ENCODE measurements at places on chromosomes 3 and 15.

DNA sequence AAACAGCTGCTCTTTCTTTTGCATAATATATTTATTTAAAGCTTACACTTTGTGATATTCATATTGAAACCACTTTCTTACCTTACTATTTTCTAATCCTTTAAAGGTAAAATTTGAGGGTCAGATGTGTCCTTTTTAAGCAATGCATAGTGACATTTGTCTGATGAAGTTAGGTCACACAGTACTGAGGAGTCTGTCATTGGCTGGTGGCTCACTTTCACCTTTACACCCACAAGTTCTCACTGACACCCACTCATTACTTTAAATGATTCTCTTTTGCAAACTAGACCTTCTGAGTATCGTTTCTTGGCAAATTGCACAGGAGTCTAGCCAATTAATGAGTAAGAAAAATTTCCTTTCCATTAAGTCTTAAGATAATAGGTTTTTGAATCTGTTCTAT, 758.3 kb upstream of the ARPP21 start:
- DNase-seq = no peak

- DNase-seq = no peak
Observed at GRCh38 chr3:144491333-144491732, 519.7 kb downstream of the DIPK2A start.

GRCh38 chr3:42042747-42043098, 48.4 kb upstream of the TRAK1 start:
- no peak for DNase-seq

DNA sequence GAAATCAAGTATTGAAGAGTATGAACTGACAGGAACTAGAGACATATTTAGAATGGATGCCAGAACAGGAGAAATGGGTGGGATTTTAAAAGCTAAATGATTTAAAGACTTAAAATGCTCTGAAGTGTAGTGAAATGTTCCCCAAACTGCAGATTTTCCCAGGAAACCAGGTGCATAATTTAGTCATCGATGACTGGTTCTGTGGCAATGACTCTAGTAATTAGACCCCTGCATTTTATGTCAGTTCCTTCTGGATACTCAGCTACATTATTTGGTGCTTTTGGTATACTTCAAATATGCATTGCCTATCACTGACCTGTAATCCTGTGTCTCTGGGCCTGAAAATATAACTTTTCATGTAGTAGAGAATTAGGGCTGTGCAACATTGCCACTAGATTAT, 16.8 kb downstream of the AGTR1 start:
- DNase-seq = no peak

DNA sequence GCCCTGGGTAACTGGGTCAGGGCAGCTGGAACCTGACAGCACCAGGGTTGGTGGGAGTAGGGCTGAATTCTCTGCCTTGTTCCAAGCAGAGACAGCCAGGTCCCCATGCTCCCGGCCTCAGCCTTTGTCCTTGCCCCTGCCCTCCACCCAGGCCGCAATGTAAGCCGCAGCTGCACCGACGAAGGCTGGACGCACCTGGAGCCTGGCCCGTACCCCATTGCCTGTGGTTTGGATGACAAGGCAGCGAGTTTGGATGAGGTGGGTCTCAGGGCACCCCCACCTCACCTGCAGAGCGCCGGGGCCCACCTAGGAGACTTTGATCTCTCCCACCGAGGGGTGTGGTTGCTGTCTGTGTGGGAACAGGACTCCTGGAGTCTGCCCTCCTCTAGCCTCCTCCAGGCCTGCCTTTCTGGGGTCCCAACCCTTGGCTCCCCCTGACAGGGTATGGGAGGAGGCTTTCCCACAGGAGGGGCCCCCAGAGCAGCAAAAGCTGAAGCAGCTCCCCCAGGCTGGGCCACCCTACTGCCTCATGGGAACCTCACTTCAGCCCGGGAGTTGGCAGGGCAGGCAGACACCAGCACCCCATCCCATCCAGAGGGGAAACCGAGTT, 23.4 kb downstream of the VIPR1 start:
- DNase-seq = no peak

DNA sequence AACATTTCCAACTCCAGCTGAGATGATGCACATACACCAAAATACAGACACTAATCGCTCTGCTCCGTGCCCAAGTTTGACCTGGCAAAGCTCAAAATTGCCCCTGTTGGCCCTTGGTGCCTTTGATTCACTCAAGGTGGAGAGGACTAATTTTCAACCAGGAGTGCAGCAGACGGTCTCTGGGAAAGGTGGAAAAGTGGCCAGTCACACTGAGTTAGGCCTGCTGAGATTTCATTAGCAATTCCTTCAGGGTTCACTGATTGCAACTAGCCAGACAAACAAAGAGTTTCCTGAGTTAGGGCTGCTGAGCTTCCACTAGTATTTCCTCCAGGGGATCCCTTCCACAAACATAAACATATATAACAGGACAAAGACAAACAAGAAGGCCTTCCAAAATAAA, 28.7 kb upstream of the LHFPL4 start:
- no peak for DNase-seq

- peak; percentile 73 for DNase-seq
Observed at GRCh38 chr3:123028233-123028828, 768 bp upstream of the SEMA5B start.

DNA sequence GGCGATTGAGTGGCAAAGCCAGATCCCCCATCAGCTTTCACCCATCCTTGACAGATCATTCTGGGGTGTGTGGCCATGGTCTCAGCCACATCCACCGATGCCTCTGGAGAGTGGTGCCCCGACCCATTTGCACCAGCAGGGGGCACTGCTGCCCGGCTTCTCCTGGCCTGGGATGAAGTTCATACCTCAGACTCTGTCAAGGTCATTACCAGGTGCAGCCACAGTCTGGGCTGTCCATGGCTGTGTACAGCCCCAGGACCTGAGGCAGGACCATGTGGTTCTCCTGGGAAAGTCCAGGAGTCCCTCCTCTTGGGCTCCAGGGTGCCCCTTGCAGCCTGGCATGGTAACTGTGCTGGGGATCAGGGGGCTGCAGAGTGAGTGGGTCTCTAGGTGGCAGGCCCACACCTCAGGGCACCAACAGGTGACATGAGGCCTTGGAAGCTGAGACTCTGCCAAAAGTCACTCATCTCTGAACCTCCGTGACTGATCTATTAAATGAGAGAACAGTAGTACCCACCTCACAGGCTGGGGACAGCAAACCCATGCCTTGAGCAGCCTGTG, 67.2 kb downstream of the CACNA2D2 start:
- peak; percentile 83 for DNase-seq

DNA sequence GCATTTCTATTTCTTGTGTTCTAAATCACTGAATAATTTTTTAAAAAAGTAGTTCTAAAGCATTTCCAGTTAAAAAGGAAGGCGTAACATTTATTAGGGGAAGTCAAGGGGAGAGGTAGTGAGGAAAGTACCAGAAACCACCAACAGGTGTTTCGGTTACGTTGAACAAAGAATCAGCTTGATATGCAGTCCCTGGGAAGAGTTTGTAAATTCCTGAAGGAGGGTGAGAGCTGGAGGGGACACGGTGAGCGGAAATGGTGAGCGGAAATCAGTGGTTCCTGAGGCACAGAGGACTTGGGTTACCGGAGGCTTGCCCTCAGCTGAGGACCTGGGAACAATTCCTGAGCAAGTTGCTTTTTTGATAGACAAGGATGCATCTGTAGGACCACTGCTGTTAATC, 17.8 kb downstream of the MAP2K1 start:
- no peak for DNase-seq

DNA sequence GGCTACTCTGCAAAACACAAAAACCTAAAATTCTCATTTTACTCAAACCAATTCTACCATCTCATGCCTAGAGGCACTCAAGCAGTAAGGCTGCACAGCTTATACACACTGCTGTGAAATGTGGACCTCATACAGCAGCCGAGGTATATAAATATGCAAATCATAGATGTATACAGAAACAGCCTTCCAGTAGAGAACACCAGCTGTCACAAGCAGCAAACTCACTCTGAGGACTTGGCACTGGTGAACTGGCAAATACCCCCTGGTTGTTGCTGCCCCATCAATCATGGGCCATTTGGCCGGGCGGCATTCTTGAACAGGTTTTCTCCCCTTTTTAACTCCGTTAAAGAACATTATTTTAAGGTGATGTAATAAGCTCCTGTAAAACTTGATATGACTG, 378.0 kb downstream of the LSAMP start:
- DNase-seq = no peak
